ENCODE measurements at places on chromosomes 4 and X.

DNA sequence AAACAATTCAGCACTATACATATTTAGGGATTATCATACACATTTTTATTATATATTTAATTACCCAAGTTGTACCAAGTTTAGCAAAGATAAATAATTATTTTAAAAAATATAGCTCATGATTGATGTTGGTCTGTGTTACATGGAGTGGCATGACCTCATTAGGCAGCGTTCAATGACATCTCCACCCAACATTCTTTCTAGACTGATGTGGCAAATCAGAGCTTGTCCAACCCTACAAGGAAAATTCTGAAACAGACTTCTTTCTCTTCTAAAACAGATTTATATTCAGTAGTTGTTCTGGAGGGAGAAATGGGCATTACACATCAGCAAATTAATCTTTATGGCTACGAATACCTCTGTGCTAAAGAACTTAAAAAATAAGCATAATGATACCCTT, 189.7 kb downstream of the PDGFC start:
- no peak for DNase-seq

DNA sequence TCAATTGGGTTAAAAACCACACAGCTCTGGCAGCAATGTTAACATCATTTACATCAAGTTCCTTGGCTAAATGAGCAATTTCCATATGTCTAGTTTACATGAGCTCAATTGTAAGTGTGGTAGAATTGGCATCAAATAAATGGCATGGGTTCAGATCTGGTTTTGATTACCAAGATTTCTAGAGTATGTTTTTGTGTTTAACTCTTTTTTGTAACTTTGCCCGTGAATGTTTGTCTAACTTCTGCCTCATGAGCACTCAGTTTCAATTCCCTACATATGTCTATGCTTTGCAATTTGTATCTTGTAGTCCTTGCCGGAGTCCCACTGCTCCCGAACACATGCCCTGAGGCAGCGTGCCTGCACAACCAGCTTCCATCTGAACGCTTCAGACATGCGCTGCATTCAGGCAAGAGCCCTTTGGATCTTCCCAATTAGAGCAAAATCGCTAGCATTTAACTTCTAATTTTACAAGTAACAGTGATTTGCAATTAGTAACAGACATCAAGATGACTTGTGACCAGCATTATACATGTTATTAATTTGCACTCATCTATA, 644.4 kb downstream of the TRIML1 start:
- DNase-seq: no peak

GRCh38 chr4:42411803-42412202, 14.5 kb downstream of the SHISA3 start:
- DNase-seq: no peak

DNA sequence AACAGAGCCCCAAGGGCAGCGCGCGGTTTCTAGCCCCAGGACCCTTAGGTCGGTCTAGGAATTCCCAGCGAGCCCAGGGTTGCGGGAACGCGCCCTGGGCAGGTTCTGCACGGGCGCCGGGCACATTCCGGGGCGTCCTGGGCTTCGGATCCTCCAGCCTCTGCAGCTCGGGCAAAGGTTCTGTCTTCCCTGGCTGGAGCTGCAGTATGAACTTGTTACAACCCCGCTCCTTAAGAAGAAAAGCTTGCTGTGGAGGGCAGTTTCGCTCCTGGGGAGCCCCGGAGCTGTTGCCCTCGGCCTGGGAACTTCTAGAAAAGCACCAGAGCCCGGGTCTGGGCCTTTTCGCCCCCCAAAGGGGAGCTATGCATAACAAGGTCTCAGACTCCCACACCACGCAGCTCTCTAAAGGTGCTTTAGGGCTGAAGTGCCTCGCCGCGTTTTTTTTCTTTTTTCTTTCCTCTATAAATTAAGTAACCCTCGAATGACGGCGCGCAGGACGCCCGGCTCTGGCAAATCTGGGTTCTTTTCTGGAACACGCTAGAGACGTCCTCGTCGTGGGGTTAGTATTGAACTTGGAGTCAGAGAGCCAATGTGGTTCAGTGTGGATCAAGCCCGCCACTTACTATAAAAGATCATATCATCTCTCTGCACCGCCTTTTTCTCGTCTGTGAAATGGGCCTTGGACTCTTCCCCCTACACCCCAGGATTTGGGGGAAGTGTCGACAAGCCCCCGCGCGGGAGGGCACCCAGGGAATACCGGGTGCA, 5.7 kb downstream of the MSX1 start:
- DNase-seq: no peak

DNA sequence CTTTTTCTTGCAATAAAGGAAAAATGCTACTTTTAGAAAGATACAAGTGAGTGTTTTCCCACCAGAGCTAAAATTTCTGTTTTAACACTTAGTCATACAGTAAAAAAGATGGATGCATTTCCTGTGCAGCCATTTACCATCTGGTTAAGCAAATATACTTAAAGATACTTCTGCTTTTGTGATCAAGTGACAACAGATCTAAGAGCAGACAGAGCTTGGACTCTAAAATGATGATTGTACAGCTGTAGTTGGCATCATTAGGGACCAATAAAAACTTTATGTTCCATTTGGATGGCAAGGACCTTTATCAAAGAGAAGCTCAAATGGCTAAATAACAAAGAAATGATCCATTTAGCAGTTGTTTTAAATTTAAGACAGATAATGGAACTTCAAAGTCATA, 270.8 kb downstream of the FSTL5 start:
- DNase-seq: no peak

DNA sequence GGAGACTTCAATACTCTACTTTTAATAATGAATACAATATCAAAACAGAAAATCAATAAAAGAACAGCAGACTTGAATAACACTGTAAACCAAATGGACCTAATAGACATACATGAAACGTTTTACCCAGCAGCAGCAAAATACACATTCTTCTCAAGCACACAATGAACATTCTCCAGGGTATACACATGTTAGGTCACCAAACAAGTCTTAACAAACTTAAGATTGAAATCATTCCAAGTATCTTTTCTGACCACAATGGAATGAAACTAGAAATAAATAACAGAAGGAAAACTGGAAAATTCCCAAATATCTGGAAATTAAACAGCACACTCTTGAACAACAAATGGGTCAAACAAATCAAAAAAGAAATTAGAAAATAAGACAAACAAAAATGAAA, 145.0 kb upstream of the CT83 start:
- DNase-seq: no peak

GRCh38 chr4:55117511-55117910, 7.9 kb downstream of the KDR start:
- no peak for DNase-seq

DNA sequence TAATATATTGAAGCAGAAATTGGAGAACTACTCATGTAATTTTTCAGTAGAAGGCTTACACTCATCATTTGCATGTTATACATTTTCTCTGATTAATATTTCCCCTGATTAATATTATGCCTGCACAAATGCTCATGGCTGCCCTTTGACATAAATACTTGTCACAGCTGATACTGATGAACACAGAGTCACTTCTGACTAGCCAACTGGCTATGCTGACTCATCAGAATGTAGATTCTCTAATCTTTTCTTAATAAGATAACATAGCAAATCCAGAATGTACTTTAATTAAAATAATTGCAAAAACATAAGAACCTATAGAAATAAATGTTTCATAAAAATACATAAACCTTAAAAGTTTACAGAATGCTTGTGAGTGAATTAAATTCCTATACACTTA, 52.4 kb upstream of the C4orf54 start:
- DNase-seq: no peak

DNA sequence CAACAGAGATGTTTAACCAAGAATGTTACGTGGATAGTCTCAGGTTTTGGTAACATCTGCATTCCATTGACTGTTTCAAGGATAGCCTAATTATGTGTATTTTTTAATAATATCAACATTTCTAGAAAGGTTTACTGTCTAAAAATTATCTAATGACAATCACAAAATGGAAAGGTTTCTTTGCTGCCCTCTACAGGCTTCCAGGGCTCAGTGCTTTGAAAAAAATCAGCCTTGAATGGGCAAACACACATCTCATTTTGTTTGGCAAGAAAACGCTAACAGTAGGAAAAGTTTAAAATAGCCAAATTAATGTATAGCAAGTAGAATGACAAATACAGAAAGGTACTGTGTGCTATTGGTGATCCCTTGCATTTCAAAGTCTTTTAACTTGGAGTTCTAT, 223.4 kb upstream of the PRPS2 start:
- DNase-seq: no peak

DNA sequence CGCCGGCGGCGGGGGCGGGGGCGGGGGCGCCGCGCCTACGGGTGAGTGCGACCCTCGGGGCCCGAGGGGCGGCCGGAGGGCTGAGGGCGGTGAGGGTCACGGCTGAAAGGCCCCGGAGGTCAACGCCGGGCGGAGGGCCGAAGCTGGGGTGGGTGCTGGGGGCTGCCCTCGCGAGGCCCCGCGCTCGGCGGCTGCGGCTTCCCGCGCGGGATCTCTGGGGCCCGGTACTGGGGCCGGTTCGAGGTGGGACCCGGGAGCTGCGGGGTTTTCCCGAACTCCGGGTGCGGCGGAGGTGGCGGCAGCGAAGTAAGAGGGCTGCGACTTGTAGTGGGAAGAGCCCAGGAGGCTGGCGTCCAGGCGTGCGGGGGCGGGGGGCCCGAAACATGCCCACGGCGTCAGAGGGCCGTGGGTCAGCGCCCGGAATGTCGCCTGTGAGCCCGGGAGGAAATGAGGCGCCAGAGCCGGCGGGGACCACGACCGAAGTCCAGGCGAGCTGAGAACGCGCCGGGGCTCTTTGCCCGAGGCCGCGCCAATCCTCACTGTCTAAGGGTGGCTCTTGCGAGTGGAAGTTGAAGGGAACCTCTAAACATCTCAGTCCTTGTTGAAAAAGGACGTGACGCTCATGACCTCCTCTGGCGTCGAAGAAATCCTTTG, 407 bp downstream of the IL13RA1 start:
- no peak for DNase-seq

- DNase-seq: no peak
These were observed 323 bp downstream of the PDE6B start for GRCh38 chr4:625631-626161.

GRCh38 chr4:109879081-109879480, 31.2 kb downstream of the LRIT3 start:
- DNase-seq: no peak

- DNase-seq: no peak
These were observed 80.5 kb downstream of the ALPK1 start for GRCh38 chr4:112377594-112378242.

GRCh38 chrX:93428497-93428896, 244.9 kb downstream of the NAP1L3 start:
- no peak for DNase-seq

- DNase-seq: no peak
These were observed 10.9 kb upstream of the GRPR start for GRCh38 chrX:16112428-16112827.

DNA sequence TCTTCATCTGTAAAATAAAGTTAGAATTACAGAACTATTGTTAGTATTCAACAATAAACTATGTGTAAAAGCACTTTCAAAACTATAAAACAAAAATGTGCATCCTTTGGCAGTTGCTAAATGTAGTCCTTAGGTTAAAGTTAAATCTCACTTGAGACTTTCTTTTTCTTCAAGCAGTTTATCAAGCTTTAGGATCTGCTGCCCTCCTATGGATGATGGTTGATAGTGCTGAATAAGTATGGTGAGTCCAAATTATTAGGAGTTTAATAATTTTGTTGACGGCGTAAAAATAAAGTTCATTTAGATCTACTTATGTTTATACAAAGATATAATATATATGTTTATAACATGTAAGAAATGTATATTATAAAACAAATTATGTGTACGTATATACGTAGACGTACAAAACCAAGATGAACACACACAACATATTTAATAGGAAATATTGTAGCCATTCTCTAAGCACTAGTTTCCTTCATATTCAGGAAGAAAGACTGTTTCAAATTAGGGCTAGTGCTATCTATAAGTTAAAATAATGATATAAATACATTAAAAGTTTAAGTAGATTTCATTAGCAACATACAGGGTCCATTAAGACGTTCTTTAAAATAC, 22.3 kb downstream of the UGT2A2 start:
- no peak for DNase-seq

- DNase-seq: no peak
These were observed 113.7 kb upstream of the LSM6 start for GRCh38 chr4:146061610-146062334.

DNA sequence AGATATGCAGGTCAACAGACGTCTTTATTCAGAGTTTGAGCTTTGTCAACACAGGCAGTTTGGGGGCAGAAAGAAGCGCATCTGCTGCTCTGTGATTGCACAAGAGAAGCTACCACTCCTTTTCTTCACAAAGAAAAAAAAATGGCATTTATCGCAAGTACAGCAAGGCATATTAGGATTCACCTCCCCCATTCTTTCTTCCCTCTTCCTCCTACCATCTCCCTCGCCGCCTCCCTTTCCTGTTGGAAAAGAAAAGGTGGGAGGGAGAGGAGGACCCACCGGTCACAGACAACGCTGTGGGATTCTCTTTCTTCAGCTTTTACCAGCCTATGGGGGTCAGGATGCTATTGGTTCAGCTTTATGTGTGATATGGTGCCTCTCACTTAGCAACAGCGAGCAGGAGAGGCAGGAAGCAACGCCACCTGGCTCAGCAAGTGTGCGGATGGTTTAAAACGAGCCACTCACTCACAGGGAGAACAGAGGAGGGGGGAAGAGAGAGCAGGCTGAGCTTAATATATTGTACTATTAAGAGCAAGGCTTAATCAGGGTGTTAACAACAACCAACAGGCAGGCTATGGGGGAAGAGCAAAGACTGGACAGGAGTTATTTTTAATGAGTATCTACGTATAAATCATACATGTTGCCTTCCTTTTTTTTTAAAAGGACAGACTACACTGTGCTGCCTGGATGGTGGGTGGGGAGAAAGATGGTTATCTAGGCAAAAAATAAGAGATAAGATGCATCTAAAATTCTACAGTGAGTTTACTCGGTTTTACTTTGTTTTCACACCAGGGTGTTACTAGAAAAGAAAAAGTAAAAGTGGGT, 104.7 kb downstream of the MAML3 start:
- no peak for DNase-seq

DNA sequence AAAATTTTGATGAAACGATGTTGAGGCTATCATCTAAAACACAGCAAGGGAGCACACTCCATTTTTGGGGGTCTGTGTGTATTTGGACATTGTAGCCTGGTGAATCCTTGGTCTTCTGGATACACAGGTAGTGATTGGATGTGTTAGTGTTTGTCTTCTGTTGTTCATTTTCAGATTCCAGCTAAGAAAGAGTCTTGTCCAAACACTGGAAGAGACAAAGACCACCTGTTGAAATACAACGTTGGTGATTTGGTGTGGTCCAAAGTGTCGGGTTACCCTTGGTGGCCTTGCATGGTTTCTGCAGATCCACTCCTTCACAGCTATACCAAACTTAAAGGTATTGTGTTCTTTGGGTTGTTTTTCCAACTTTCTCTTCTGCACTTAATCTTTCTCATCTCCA, 32.8 kb downstream of the NSD2 start:
- no peak for DNase-seq

Data from esophagus squamous epithelium (tissue), 5 donors.